ENCODE measurements at places on chromosomes 2 and 18. TPM values are rescaled to one million over a fixed set of nuclear protein-coding genes. Genes with fewer than 3 reads are reported as not detected.

GRCh38 chr2:44715671-44716081, 225.8 kb upstream of the SIX3 start:
- DNase-seq, result peak; percentile 64

The MSTN gene
- 0.08 TPM for total RNA-seq

DNA sequence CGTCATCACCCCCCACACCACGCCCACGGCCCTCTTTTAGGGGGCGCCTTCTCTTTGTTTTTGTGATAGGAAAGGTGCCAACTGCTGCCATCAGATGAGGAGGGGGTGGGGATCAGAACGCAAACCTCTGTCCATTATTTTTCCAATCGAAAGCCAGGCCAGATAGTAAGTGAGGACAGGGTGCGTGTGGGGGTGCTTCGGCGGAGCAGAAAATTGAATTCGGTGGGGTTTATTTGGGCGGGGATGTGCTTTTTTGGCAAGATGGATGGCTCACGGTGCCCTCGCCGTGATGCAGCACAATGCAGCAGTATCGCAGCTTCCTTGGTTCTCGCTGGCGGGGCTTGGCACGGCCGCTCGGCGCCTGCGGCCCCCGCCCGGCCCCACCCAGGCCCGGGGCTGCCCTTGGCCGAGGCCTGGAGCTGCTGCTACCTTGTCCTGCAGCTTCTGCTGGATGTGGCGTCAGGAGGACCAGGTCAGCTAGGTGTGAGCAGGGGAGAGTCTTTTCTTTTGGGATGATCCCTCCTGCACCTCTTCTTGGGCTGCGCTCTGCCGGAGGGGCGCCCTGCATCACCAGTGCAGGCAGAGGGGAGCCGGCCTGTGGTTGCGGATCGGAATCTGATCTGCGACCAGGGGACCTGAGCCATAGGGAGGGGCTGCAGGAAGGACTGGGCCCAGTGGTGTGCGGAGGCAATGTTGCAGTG, 1.3 kb downstream of the SPTBN1 start:
- peak; percentile 32 for DNase-seq

DNA sequence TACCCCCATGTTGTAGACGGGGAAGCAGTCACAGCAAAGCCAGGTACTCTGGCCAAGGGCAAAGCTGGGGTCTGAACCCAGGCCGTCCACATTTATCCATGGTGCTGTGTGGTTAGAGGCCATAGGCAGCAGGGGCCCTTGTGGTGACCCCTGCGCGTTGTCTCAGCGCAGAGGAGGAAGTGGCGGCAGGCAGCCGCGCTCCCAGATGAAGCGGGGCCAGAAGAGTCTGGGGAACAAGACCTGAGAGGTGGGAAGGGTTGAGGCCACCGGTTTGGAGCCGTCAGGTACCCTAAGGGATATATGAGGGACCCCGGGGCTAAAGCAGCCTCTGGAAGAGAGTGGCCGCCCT, 770 bp downstream of the ZNF396 start:
- DNase-seq, result no peak

GRCh38 chr2:216713691-216714336, 18.5 kb upstream of the IGFBP5 start:
- DNase-seq, result peak; percentile 94

The PHOSPHO2 gene
- total RNA-seq, result 5.2 TPM

GRCh38 chr2:191158747-191159146, 8.0 kb upstream of the STAT4 start:
- DNase-seq, result no peak

The ABCG8 gene
- total RNA-seq, result not detected

The SERPINB12 gene
- not detected for total RNA-seq

DNA sequence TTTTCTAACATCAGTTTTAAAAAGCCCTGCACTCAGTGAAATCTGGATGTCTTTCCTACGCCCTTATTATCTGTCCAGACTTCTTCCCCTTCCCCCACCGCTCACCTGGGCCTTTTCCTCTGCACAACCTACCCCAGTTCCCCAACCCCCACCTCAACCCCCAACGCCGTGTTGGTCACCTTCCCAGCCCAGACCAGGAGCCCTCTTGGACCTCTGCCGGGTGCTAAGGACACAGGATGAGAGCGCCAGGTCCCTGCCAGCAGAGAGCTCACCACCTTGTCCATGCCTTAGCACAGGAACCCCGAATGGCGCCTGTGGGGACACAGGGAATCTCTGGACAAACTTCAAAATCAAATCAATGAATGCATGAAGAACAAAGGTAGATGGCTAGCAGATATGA, 966 bp upstream of the RBM43 start:
- no peak for DNase-seq

DNA sequence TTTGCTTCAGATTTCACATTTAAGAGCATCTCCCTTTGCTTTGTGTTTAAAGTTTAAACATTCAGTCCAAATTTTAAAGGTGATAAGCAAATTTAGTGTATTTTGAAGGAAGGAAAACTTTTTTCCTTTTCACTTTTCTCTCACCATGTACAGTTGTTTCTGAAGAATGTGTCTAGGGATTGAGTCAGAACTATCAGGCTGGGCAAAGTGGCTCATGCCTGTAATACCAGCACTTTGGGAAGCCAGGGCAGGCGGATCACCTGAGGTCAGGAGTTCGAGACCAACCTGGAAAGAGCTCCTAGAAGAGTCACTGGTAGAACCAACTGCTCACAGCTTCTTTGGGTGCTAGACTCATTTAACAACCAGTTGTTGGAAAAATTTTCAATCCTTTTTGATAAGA, 327.0 kb upstream of the THUMPD2 start:
- DNase-seq, result no peak

DNA sequence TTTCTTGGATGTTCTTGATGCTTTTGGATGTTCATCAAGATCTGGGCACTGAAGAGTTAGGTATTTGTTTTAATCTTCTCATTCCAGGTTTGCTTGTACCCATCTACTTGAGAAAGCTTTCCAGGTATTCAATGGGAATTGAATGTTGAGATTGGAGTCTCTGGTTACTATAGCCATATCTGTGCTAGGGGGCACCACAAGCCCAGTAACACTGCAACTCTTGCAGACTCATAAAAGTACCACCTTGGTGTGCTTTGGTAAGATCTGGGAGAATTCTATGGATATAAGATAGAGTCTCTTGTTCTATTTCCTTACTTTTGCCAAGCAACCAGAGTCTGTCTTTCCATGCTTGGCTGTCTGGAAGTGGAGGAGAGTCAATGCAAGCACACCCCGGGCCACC, 518.9 kb upstream of the VRK2 start:
- no peak for DNase-seq

The PROKR1 gene
- total RNA-seq, result not detected

The GALM gene
- total RNA-seq, result 35.2 TPM

- no peak for DNase-seq
Observed at GRCh38 chr2:191758518-191759507, 80.9 kb downstream of the NABP1 start.

- DNase-seq, result no peak
Observed at GRCh38 chr2:120438301-120439066, 92.5 kb downstream of the INHBB start.

- DNase-seq, result no peak
Observed at GRCh38 chr2:41724465-41724864, 323.4 kb upstream of the PKDCC start.
